NCI-H146 (cell line): ENCODE measurements at places on chromosomes 3 and 15.

DNA sequence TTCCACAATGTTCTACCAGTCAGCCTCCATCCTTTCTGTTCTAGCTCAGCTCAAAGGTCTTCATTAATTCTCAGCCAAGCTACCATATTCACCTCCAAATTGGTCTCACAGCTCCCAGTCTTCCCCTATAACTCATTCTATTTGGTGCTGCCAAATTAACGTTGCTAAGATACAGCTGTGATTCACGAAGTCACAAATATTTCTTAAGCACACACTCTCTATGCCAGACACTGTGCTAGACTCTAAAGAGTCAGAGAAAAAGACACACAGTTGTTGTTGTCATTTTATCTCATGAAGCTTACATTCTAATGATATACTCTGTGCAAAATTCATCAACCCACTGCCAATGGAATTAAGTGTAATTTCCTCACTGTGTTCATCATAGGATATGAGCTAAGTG lies 102.8 kb downstream of the FRMD5 start:
- DNase-seq: no peak

DNA sequence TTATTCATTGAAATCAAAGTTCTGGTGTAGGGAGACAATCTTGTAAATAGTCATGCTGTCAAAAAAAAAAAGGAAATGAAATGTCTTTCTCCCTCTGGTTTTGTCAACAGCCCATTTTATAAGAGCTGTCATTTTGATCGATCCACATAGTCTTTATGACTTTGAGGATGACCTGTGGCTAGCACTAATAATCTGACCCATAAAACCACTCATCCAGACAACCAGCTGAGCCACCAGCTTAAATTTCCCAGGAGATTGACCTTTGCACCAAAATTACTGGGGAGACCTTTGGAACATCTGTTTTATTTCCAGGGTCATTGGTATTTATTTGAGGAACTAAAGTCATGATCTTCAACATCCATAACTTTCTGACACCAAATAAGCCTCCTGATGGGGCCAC lies 98.5 kb upstream of the MME start:
- no peak for DNase-seq

DNA sequence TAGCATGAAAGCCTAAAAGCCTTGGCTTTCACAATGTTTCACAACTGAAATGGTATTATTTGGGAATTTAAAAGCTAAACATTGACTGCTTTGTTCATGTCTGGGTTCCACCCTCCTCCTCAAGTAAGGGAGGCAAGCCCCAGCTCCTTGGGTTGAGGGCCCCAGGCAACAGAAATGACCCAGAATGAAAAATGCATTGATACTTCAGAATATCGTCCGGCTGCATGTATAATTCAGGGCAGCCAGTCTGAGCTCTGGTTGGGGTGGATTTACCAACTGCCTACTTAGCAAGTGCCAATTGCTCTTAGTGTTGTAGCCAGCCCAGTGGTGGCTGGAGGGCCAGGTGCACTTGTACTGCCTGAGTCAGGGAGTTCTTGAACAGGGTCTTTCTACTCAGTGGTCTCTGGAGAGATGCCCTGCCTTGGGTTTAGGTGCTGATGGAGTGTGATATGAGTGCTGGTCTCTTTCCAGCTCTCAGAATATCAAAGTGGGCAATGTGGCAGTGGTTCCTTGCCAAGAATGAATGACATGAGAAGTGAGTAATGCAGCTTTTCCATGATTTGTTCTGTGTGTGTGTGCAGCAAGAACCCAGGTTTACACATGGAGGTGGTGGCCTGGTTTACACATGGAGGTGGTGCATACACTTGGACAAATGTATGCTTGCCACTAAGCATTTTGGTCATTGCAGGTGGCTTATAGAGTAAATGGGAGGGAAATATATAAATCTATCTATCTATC lies 40.9 kb upstream of the ADAMTSL3 start:
- DNase-seq: no peak

GRCh38 chr3:182682263-182683241 lies 110.8 kb upstream of the ATP11B start:
- peak; percentile 84 for DNase-seq

- DNase-seq: no peak
These were observed 565 bp downstream of the MANF start for GRCh38 chr3:51385621-51386091.

- peak; percentile 38 for DNase-seq
These were observed 290.3 kb downstream of the ZBTB20 start for GRCh38 chr3:114856835-114857234.

DNA sequence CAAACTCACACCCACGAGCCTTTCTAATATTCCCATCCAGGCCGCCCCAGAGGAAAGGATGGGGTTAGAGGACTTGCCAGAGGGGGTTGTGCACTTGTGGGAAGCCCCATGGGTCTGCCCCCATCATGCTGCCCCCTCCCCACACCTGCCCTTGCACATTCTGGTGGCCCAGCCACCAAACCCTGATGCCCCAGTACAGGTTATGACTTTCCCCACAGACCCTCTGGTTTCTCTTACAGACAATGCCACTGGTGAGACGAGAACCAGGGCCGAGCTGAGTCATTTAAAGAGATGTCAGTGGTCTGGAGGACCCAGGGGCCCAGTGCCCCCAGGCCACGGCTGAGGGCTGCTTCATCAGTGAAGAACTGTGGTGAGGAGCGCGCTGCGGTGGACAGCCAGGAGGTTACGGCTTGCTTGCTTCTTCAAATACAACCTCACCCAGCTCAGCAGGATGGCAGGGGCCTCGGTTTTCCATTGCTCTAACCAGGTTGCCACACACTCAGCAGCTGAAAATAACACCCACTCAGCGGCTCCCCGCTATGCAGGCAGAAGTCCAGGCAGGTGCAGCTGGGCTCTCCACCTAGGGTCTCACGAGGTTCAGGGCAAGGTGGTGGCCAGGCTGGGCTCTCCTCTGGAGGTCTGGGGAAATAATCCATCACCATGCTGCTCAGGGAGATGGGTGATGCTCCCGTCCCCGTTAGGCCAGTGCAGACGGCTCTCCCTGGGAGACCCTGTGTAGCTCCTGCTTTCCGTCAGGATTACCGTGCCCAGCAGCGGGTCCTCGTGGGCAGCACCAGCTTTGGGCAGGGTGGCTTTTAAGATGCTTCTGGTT lies 13.8 kb upstream of the SNRPA1 start:
- DNase-seq: peak; percentile 90
